ENCODE measurements at places on chromosomes 1 and 21.
A peak's percentile ranks its signal among the peaks of the same experiment; 100 is the strongest.

DNA sequence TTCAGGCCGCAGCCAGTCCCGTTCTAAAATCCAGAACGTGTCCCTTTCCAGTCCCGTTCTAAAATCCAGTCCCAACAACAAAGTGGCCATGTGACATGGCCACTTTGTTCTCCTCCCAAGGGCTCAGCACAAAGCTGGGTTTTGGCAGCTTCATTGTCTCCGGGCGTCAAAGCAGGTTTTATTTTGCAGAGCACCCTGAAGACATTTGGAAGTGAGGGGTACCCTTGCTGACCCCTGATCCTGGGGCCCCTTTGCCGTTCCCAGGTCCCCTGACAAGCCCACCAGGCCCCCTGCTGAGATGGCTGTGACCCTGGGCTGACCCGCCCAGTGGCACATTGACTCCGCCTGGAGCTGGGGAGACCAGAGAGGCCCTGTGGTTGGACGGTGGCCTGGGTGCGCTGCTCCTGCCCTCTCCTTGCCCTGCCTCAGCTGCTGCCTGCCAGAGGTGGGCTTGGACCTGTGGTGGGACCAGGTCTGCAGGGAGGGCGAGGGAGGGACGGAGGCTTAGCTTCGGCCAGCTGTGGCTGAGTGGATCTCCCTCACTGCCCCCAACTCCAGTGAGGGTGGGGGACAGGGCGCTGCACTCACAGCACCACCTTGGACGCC lies 4.3 kb downstream of the PFKL start:
- no peak for DNase-seq

DNA sequence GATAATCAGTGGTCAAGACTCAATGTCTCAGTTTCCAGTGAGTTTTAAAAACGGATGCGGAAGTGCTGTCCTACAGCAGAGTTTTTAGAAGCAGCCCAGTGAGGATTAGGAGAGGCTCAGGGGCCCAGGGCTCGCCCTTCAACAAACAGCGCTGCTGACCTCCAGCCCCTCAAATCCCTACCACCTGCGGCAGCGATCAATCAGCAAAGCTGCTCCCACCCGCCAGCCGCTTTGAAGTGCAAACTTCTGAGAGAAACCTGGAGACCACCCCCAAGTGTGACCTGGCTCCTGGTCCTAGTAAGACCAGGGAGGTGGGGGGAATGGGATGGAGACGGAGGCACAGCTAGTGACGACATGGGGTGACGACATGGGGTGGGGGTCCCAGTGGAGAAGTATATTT lies 14.4 kb downstream of the ZBTB17 start:
- no peak for DNase-seq

GRCh38 chr1:79105500-79105899 lies 99.0 kb upstream of the ADGRL4 start:
- no peak for DNase-seq

DNA sequence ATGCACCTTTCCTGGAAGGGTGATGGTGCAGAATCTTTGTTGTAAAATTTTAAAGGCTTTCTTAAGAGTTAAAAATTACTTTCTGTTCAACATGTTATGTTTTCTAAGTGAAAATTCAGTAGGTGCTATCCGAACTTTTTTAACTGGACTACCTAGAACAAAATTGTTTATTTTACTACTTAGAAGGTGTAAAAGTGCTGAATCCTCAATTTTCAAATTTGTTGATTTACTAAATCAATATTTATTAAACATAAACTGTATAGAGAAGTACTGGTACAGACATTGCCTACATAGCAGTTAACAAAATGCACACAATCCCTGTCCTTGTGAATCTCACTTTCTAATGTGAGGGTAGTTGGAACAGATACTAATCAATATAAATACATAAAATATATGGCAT lies 277.5 kb downstream of the CTH start:
- no peak for DNase-seq

DNA sequence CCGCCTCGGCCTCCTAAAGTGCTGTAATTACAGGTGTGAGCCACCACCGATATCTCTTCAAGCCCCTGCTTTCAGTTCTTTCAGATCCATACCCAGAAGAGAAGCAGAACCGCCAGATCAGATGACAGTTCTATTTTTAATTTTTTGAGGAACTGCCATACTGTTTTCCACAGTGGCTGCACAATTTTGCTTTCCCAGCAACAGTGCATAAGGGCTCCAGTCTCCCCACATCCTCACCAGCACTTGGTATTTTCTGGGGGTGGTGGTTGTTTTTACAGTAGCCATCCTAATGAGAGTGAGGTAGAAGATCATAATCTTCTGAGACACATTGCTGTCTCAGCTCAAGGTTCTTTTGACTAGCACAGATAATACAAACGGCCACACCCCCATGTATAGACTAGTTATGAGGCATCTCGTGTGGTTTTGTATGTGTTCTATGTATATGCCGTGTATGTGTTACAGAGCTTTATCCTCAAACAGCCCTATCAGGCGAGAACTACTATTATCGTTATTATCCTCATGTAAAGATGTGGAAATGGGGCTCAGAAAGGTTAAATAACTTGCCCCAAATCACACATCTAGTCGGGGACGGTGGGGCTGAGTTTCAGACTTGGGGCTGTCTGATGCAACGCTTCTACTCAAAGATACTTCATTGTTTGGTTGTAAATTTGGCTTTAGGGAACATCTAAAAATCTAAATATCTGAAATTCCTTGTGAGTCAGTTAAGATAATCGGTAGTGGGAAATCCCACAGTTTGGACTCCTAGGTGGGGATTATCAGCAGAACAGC lies 12.0 kb downstream of the FHAD1 start:
- no peak for DNase-seq

DNA sequence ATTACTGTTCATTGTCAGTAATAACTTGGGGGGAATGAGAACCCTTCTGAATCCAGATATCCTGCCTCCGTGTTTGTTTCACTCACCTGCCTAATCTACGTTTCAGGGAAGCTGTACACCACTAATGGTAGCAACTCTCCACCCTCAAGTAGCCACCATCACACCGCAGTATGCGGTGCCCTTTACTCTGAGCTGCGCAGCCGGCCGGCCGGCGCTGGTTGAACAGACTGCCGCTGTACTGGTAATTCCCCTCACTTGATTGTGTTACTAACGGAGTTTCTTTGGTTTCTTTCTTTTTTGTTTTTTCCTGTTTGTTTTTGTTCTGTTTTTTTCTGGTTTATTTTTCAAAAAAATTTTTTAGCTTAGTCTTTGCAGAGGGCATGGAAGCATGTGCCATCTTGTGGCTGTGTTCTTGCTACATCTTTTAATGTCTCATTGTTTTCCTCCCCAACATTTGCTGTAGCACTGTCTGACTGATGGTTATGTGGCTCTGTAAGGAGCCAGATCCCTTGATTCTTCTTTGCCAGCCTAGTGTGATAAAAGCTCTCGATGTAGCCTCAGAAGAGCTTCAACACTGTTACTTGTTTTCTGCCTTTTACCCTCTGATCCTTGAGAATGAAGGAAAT lies 15.9 kb upstream of the OLFML3 start:
- no peak for DNase-seq

GRCh38 chr1:30886710-30887428 lies 21.7 kb downstream of the SDC3 start:
- DNase-seq: no peak

- DNase-seq: peak; percentile 53
These were observed 231.7 kb downstream of the HMCN1 start for GRCh38 chr1:185965870-185966269.

DNA sequence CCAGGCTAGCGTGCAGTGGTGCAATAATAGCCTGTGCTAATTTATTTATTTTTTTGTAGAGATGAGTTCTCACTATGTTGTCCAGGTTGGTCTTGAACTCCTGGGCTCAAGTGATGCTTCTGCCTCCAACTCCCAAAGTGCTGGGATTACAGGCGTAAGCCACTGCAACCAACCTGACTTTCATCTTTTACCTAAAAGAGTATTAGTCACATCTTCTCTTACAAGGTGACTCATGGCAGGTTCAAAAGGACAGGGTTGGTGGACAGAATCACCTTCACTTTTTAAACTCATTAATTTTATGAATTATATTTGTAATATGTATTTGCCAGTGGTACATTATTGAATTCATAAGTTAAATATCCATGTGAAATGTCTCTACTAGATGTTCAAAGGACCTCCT lies 18.1 kb downstream of the JAM2 start:
- no peak for DNase-seq

GRCh38 chr1:9198538-9199361 lies 35.8 kb upstream of the H6PD start:
- no peak for DNase-seq

- DNase-seq: no peak
These were observed 55.3 kb downstream of the RIMS3 start for GRCh38 chr1:40610156-40610555.

DNA sequence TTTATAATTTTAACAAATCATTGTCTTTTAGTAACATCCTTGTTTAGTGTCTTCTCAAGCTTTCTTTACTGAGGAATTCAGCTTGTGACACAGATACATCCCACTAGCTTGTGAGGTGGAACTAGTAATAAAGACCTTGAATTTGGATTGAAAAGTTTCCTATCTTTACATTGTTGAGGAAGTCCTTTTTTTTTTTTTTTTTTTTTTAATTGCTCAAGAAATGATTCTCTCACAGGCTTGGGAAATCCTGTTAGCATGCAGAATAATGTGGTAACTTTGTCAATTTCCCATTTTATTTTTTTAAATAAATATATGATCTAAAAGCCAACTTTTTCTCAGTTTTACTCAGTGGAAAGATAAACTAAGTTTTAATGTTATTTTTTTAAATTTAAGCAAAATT lies 15.8 kb downstream of the DENND2D start:
- no peak for DNase-seq

DNA sequence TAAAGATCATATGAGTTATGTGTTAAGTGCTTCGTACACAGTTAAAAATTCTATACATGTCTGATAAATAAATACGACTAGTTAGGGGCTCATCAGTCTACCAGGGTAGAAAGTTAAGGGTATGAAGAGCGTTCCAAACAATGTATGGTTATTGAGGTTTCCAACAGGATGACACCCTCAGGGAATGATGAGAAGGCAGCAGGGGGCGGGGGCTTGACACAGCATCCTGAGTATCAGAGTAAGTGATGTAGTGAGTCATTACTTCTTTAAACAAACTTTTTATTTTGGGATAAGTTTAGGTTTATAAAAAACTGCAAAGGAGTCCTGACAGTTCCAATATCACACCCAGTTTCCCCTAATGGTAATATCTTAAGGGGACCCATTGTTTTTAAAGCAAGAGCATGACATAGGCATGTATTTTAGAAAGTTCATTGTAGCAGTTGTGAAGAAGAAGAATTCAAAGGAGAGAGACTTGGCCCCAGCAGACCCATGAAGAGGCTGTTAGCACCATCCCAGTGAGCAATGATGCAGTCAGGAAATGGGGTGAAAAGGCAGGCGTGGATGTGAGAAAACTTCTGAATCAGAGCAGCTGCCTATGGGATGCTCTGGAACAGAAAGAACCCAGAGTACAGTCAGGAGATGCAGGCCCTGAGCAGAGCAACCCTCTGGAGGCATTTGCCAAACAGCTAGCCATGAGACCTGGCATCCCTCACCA lies 15.0 kb upstream of the PSMB2 start:
- no peak for DNase-seq

DNA sequence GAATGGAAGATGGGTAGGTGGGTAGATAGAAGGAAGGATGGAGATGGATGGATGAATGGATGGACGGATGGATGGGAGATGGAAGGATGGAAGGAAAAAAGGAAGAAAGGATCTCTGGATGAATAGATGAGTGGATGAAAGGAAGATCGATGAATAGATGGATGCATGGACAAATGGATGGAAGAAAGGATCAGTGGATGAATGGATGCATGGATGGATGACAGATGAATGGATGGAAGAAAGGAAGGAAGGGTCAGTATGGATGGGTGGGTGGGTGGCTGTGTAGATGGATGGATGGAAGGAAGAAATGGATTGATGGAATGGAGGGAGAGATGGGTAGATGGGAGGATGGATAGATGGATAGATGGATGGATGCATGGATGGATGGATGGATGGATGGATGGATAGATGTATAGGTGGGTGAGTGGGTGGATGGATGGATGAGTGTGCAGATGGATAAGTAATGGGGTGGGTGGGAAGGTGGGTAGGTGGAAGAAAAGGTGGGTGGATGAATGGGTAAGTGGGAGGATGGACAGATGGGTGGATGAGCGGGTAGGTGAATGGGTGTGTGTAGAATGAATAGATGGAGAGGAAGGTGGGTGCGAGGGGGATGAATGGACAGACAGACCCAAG lies 14.6 kb downstream of the KIF17 start:
- DNase-seq: no peak

DNA sequence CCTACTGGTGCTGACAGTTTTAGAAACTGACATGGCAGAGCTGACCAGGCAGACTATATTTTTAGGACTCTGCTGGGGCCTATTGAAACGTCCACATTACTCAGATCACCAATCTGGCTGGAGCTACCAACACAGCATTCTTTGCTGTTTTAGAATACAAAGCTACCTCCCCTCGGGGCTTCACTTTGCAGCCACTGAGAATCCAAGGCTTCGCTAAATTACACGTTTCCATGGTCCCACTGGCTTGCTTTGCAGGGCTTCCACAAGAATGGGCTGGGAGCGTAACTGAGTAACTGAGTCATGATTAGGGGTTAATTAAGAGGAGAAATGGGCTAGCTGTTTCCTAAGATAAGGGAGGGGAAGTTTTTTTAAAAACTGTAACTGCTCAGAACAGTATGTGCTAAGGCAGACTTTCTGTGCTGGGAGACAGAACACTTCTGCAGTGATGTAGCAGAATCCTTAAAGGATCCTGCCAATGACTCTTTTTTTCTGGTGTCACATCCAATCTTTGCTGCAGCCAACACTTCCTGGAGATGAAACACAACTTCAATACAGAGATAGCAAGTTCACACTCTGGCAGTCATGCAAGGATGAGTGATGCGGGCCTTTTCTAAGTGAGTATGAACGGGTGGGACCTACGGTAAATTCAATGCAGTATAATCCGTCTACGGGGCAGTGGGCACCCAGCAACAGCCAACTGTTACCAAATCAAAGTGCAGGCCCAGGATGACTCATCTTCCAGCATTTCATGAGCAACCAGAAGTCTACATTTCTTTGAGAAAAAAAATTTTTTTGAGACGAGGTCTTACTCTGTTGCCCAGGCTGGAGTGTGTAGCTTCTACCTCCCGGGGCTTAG lies 21.5 kb downstream of the NDUFS5 start:
- DNase-seq: peak; percentile 5

- no peak for DNase-seq
These were observed 2.8 kb upstream of the ADORA1 start for GRCh38 chr1:203124546-203125317.

GRCh38 chr1:74199504-74199903 lies 1.5 kb downstream of the FPGT start:
- DNase-seq: no peak
